Activated CD8-positive, alpha-beta memory T cell treated with anti-CD3 and anti-CD28 coated beads for 4 hours (primary cell): ENCODE measurements at places on chromosomes 5 and 9.

GRCh38 chr5:53983568-53984460 lies 326.6 kb downstream of the ARL15 start:
- DNase-seq, result no peak

DNA sequence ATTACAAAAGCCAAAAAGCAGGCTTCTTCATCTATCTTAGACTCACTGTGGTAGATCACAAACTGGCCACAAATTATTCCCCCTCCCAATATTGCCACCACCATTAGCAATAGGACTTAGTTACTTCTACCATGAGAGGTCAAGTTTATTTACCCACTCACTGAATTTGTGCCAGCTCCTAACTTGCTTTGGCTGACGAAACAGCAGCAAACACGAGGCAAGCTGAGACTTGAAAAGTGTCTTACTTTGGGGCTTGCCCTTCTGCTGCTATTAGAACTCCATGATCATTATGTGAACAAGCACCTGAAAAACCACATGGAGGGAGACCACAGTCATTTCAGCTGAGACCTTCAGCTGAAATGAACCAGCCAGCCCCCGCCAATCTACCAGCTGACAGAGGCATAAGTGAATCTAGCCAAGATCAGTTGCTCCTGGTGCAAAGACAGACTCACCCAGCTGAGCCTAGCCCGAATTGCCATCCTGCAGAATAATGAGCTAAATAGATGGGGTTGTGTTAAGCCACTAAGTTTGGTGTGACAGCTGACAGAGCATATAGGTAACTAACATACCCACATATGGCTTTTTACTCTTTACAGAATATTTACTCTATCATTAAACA lies 5.7 kb downstream of the WDR41 start:
- no peak for DNase-seq

DNA sequence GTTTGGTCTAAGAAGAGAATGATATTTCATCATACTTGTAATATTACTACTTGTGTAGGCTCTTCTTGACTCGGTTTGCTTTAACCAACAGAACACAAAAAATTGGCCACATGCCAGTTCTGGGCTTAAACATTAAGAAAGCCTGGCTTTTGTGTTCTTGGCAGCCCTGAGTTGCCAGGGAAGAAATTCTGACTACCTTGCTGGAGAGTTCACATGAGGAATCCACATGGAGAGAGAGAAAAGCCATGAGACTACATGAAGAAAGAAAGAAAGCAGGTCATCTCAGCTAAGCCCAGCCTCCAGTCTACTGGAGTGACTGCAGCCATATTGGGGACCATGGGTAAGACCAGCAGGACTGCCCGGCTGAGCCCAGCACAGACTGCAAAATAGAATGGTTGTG lies 524.8 kb downstream of the RAB3C start:
- DNase-seq, result no peak

GRCh38 chr5:27814983-27815382 lies 776.6 kb upstream of the CDH9 start:
- DNase-seq, result no peak

DNA sequence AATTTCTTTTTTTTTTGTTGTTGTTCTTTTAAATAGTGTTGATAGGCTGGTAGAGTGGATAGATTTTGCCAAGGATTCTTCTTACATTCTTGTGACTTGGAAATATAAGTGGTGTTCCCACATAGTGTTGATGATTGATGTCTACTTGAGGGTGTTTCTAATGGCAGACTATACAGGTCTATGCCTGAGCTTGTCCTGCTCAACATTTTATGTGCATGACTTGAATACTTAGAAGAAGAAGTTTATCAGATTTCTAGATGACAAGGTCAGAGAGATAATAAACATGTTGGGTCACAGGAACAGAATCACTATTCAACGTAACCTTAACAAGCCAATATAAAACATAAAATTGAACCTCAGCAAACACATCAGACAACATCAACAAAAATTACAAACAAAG lies 24.2 kb downstream of the XRCC4 start:
- DNase-seq, result no peak

DNA sequence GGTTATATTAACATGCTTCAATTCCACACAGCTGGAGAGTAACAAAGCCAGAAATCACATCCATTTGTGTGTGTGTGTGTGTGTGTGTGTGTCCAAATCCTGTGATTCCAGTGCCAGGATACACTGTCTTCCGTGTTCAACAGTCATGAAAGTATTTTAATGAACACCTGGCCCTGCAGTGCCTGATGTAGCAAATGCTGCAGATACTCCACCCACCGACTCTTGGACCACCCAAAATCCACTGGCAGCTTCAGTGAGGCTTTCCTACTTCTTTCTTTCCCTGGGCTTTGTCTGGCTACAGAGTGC lies 13.1 kb upstream of the INSYN2B start:
- no peak for DNase-seq

DNA sequence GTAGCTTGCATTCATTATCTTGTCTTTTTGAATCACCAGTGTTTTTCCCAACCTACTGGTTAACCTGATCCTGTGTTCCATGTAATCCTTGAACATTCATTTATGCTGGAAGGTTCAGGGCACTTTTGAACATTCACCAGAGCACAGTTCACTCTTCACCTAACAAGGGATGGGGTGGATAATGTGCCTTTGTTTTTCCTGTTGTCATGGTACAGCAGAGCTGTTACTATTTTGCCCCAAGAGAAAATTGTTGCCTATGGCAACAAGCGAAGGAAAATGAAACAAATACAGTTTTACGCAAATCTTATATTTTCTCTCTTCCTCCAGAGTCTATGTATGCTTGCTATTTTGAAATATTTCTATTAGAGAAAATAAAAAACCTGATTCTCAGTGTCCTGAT lies 60.3 kb upstream of the RIOK2 start:
- DNase-seq, result no peak

DNA sequence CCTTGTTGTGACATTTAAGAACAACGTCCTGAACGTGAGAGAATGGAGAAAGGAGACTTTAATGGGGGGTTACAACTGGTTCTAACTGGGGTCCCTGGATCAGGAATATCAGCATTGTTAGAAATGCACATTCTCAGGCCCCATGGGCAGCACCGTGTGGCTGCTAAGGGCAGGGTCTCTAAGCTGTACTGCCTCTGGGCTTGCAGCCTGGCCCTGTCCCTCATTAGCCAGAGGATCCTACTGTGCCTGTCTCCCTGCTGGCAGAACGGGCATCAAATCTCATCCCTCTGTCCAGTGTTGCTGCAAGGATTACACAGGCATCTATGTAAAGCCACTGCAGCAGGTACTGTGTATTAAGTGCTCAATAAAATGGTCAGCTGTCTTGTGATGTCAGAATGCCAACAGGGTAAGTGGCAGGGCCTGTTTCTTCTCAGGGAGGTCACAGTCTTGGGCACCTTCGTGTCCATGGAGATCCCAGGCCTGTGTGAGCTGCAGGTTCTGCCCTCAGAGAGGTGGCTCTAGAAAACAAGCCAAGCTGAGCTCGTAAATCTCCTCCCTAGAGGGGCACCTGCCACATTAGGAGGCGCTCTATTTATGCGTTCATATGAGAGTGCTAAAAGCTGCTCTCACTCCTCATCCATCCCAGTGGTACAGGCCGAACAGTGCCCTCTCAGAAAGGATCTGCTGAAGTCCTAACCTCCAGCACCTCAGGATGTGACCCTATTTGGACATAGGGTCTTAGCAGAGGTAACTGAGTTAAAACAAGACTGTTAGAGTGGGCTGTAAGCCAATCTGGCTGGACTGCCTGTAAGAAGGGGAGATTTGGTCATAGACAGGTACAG lies 210.5 kb downstream of the GADD45G start:
- no peak for DNase-seq

DNA sequence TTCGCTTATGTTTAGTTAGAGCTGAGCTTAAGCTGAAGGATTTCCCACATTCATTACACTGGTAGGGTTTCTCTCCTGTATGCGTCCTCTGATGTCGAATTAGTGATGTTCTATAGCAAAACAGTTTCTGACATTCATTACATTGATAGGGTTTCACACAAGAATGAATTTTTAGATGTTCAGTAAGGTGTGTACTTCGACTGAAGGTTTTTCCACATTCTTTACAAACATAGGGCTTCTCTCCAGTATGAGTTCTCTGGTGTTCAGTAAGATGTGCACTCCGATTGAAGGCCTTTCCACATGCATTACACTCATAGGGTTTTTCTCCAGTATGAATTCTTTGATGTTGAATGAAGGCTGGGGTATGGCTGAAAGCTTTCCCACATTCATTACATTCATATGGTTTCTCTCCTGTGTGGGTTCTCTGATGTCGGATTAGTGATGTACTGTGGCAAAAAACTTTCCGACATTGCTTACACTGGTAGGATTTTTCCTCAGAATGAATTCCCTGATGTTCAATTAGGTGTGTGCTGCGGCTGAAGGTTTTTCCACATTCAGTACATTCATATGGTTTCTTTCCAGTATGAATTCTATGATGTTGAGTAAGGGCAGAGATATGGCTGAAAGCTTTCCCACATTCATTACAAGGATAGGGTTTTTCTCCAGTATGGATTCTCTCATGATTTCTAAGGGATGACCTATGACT lies 14.6 kb downstream of the ZNF883 start:
- DNase-seq, result no peak

DNA sequence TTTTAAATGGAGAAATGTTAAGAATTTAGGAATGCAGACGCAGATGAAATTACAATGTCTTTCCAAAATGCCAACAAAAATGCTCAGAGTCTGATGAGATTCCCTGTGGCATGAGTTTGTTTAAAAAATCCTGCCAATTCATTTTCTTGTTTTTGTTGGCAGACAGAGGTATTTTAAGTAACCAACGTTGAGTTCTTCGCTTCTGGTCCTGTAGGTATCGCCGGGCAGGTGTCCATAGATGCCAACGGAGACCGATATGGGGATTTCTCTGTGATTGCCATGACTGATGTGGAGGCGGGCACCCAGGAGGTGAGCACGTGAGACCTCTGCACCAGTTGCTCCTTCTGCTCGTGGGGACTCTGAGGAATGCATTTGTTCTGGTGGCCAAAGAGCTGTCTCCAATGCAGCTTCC lies 69.4 kb downstream of the NPR3 start:
- DNase-seq, result no peak

DNA sequence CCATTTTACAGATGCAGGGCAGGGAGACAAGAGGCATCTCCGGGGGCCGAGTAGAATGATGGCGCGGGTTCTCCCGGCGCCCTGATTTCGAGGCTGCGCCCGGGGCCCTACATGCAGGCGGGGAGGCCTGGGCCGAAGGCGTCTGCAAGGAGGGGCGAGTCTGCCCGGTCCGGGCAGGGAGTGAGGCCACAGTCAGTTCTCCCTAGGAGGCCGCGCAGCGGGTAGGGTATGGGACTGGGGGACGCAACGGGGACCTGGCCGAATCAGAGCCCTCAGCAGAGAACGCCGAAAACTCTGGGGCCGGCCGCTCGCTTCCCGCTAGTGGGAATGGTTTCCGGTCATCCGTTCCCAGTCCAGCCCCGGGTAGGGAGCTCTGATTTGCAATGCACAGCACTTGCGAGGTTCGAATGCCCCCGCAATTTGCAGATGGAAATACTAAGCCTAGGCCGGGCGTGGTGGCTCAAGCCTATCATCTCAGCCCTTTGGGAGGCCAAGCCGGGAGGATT lies 6.4 kb downstream of the TLX3 start:
- no peak for DNase-seq

GRCh38 chr5:180620014-180620413 lies 28.7 kb upstream of the SCGB3A1 start:
- DNase-seq, result no peak
